Sciatic nerve (tissue), 2 donors: ENCODE measurements at places on chromosomes 11 and 22. TPM values are rescaled to one million over a fixed set of nuclear protein-coding genes. Genes with fewer than 3 reads are reported as not detected.

- peak; percentile 48 for DNase-seq
These were observed 121.5 kb downstream of the KCNQ1OT1 start for GRCh38 chr11:2577991-2578928.

Gene SMC1B
- not detected for total RNA-seq

- no peak for DNase-seq
These were observed 31.3 kb upstream of the YPEL1 start for GRCh38 chr22:21766691-21767462.

Gene ZP1
- total RNA-seq = 0.85 TPM

GRCh38 chr11:21564095-21564494 is 628.8 kb upstream of the ANO5 start:
- no peak for DNase-seq

DNA sequence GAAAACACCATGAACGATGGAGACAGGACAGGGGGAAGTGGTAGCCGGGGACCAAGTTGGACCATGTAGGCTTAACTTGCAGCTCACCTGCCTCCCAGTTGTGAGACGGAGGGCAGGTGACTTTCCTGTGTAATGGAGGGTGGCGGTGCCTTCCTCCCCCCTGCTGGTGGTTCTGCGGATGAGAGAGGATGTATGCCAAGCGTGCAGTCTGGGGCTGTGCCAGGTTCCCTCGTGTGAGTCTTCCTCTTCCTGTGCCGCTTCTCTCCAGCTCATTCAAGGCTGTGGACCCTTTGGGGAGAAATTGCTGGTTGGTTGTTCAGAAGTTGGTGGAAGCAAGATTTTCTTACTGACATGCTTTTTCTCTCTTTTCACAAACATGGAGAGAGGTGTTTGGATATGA is 35.1 kb downstream of the MPPED1 start:
- DNase-seq = peak; percentile 43

GRCh38 chr22:23037429-23038333 is 32.6 kb upstream of the GNAZ start:
- DNase-seq = no peak

Gene CLDN5
- 136 TPM for total RNA-seq

Gene PANX1
- 18.3 TPM for total RNA-seq

DNA sequence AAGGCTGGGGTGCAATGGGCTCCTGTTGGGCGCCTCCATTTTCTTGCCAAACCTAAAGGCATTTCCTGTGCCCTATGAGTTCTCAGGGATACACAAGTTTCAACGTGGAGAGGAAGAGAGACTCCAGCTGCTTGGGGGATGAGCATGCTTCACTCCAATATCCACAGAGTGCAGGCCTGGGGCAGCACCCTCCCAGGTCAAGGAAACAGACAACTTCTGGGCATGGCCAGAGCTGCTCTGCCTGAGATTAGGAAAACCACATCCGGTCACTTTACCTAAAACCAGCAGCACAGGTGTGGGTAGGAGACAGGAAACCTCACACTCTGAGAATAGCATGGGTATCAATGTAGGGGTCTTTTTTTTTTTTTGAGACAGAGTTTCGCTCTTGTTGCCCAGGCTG is 28.7 kb downstream of the TMEM184B start:
- DNase-seq = no peak

DNA sequence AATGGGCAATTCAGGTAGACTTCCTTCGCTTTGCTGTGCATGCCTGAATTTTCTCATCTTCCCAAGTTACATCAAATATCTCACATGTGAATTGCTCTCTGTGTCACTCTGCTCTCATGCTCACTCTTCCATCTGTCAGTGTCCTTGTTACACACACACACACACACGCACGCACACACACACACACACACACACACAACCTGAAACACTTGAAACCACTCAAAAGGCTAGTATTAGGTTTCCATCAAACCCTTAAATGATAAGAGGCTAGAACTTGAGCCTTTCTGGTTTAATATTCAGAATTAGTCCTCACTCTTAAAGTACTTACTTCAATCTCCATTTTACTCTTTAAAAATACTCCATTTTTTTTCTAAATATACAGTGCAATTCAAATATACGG is 282.4 kb downstream of the C11orf87 start:
- DNase-seq = no peak

DNA sequence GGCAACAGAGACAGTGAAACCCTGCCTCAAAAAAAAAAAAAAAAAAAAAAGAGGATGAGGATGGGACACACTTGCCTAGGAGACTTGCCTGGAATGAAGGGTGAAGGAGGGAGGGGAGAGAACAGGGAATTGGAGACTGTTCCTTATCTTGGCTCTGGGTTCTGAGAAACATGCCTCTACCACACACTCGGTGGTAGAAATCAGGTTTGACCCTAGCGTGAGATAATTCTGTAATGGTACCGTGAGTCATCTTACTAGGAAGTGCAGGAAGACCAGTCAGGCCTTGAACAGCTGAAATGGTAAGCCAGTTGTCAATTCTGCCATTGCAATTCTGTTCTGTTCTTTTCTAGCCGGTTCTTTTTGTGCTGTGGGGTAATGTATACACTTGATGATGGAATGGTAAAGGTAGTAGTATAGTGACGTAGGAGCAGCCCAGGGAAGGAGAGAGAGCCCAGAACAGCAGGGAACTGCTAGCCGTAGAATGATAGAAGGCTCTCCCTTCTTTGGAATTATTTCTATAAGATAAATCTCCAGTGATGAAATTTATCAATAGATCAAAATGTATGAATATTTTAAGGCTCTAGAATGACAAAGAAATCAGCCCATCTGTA is 3.9 kb upstream of the AMBRA1 start:
- DNase-seq = no peak

Gene SUSD2
- total RNA-seq = 4.1 TPM

Gene KRTAP5-1
- total RNA-seq = not detected

Gene GAS2
- 22.1 TPM for total RNA-seq

GRCh38 chr11:86797133-86797532 is 3.2 kb upstream of the PRSS23 start:
- no peak for DNase-seq

- DNase-seq = no peak
These were observed 54.2 kb downstream of the SLC25A17 start for GRCh38 chr22:40764763-40765441.

Gene DEUP1
- not detected for total RNA-seq

Gene ALDH3B1
- total RNA-seq = 46.7 TPM

Gene OR52M1
- not detected for total RNA-seq

DNA sequence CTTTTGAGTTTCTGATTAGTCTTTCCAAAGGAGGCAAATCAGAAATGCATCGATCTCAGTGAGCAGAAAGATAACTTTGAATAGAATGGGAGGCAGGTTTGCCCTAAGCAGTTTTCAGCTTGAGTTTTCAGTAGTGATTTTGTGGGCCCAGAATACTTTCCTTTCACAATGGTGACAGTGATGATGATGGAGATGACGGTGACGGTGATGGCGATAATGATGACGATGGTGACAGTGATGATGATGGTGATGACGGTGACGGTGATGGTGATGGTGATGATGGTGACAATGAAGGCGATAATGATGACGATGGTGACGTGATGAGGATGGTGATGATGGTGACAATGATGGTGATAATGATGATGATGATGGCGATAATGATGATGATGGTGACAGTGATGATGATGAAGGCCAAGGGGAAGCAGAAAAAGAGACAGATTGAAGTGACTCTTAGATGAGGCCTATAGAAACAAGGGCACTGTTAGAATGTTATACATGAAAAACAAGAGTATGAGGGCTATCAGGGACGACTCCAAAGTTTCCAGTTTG is 153.4 kb upstream of the B3GAT1 start:
- no peak for DNase-seq

Gene SEC14L3
- not detected for total RNA-seq

Gene GAL3ST3
- total RNA-seq = not detected

DNA sequence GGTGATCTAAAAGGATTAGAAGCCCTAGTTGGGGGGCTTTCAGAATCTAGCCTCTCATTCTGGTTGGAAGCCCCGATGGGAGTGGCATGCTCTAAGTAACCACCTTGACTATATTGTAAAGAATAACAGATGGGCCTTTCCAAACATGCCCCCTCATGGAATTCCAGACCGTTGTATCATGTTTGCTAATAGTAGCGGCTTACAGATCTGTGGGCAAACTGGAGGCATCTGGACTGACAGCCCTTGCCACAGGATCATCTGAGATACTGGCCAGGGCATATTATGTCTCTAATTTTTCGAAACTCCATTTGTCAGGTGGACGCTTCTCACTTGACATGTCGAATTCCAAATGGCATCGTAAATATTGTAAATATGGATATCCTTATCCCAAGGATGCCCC is 10.5 kb downstream of the APIP start:
- DNase-seq = no peak

DNA sequence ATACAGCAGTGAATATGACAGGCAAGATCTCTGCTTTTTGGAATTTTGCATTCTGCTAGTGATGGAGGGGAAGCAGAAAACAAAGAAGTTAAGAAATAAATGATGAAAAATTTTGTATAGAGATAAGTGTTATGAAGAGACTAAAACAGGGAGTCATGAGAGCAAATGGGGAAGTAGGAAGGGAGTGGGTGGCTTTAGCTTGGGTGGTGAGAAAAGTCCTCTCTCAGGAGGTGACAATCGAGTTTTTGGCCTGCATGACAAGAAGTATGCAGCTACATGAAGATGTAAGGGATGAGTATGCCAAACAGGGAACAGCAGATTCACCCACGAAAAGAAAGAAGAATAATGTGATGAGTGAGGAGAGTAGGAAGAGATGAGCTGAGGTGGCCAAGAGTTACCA is 80.7 kb upstream of the MPPED2 start:
- DNase-seq = no peak

GRCh38 chr11:68142028-68142412 is 20.8 kb upstream of the CHKA start:
- no peak for DNase-seq

GRCh38 chr11:8631395-8632118 is 37.5 kb upstream of the STK33 start:
- DNase-seq = no peak

Gene PNPLA5
- not detected for total RNA-seq

GRCh38 chr11:118012083-118012669 is 26.0 kb downstream of the IL10RA start:
- no peak for DNase-seq

DNA sequence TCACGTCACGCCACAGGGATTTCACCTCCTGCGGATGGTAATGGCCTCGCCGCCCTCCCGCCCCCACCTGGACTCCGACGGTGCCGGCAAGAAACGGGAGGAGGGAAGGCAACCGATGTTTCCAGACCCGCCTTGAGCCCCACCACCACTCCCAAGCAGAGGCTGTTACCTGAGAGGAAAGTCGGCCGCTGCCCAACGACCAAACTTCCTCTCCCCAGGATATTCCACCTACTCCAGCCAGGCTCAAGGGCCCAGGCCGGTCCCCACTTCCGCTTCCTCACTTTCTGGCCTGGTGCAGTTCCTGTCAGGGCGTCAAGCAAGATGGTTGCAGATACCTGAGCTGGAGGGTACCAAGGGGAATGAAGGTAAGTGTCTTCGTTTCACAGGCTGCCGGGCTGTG is at the start of gene ENTHD1:
Gene ENTHD1, minus strand, starts transcription at position 235 of the 400 bp plus-strand sequence. CDS start 6,012 bp downstream, outside the sequence.
- no peak for DNase-seq

- DNase-seq = no peak
These were observed 61.7 kb downstream of the PARVB start for GRCh38 chr22:44085743-44086270.

GRCh38 chr11:35158701-35159510 is 19.9 kb downstream of the CD44 start:
- no peak for DNase-seq

DNA sequence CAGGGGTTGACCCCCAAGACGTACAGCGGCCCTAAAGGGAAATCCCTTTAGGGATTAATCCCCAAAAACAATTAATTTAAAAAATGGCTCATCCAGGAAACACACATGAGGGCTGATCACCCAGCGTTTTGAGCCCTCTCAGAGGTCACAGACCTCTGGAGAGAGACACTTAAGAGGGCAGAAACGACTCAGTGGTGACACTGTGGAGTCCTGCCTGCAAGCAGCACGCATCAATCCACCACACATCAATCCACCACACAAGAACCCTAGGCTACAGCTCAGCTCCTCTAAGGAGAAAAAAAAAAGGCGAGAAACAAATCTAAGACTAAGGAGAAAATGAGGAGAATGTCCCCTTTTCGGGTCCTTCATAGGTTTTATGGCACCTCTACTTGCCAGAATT is 12.5 kb upstream of the SELENOH start:
- no peak for DNase-seq

GRCh38 chr11:109148669-109149068 is 273.3 kb upstream of the C11orf87 start:
- DNase-seq = no peak
